ENCODE measurements at places on chromosomes 5 and 9.

- no peak overlapping the region for H3K4me3 ChIP-seq
- H3K27ac ChIP-seq = no peak overlapping the region
- H3K4me1 ChIP-seq = no peaks in the 10 kb centered on the region
- H3K36me3 ChIP-seq = peaks cover 4% of the 10 kb centered on the region
- DNase-seq = no peak
- no peaks in the 10 kb centered on the region for H3K27me3 ChIP-seq
These were observed 27.7 kb downstream of the AUH start for GRCh38 chr9:91334053-91334452.

GRCh38 chr5:96434201-96434645, 1.2 kb upstream of the PCSK1 start:
- no peaks in the 10 kb centered on the region for H3K36me3 ChIP-seq
- DNase-seq = peak; percentile 35
- no peak overlapping the region for H3K4me3 ChIP-seq
- H3K4me1 ChIP-seq = peaks cover 5% of the 10 kb centered on the region
- peaks cover 12% of the 10 kb centered on the region for H3K27me3 ChIP-seq

DNA sequence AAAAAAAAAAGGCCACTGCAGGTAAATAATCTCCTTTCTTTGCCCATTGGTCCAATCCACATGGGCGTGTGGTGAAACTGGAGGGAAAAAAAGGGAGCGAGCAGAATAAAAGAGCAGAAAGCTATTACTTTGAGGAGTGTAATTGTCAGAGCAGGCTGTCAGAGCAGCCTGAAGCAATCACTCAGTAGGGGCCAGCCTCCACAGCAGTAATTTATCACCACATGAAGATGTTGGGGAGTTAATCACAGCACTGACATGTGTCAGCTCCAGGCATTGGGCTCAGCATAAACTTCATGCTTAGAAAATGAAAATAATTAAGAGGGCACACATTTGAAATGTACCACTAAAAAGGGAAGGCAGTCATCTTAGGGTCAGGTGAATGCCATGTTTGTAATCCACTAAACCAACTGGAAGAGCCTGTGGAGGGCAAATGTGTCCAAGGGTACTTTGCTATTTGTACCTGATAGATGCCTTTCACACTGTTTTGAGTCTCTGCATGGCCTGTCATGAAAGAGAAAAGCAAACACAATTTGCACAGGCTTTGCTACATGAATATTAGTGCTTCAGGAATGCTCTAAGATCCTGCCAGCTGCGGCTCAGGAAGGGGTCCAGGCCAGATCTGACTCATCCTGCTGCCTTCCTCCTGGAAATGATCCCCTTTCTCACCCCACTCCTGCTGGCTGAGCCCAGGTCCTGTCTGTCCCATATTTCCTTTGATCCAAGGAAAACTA, 2.9 kb upstream of the PTGER4 start:
- no peaks in the 10 kb centered on the region for H3K27me3 ChIP-seq
- H3K27ac ChIP-seq = peak overlapping the region; percentile 17
- no peak overlapping the region for H3K4me3 ChIP-seq
- DNase-seq = no peak
- no peaks in the 10 kb centered on the region for H3K36me3 ChIP-seq
- H3K4me1 ChIP-seq = peaks cover 36% of the 10 kb centered on the region

DNA sequence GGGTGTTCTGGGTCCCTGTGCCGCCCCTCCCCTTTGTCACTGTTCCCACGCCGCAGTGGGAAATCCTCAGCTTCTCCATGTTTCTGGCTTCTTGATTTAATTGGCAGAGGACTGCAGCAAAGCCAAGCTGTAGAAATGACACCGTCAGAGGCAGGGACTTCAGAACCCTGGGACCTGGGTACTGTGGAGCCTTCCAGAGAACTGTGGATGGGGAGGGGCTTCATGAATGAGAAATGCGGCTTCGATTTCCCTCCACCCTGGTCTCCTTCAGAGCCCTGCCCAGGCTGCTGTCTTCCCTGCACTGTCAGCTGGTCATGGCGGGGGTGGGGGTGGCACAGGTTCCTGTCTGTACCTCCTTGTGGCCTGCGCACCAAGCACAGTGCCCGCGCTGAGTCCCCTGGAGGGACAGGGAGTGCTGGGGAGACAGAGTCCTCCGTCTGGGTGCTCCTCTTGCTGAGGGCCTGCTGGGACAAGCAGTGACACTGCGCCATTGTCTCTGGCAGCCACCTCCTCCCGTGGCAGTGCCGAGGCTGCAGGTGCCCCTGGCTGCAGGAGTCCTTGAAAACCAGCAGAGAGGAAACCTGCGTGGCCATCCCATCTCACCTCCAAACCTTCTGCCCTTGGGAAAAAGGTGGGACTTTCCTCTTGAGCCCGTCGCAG, 47.2 kb downstream of the COL5A1 start:
- H3K36me3 ChIP-seq = no peaks in the 10 kb centered on the region
- H3K4me1 ChIP-seq = peaks cover 7% of the 10 kb centered on the region
- H3K27ac ChIP-seq = no peak overlapping the region
- H3K27me3 ChIP-seq = peaks cover 29% of the 10 kb centered on the region
- no peak for DNase-seq
- no peak overlapping the region for H3K4me3 ChIP-seq

DNA sequence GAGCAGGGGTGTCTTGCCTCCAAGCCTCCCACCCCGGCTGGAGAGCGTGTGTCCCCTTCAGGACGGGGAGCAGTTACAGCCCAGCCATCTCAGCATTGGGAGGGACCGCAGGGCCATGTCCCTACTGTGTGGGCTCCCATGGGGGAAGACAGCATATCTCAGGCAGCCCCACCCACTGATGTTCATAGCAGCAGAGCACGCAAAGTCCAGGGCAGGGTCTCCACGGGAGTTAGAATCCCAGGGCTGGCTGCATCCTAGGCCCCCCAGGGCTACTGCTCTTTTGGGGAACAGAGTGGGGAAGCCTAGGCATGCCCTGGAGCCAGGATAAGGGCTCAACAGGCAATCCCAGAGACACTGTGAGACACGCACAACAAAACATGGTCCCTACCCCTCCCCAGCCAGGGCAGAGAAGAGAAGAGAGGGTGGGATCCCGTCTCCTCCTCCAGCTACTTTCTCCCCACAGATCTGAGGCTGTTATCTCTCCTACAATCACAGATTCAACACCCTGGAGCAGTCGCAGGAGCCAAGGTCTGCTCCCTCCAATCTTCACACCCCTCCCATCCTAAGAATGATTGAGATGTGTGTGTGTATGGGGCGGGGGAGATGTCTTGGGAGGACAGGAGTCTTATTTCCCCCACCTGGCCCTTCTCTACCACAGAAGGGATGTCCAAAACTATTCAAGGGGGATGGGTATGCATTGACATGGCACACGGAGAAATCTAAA, 3.4 kb downstream of the CNTFR start:
- H3K27ac ChIP-seq = no peak overlapping the region
- H3K36me3 ChIP-seq = no peaks in the 10 kb centered on the region
- peaks cover 23% of the 10 kb centered on the region for H3K4me1 ChIP-seq
- no peak overlapping the region for H3K4me3 ChIP-seq

DNA sequence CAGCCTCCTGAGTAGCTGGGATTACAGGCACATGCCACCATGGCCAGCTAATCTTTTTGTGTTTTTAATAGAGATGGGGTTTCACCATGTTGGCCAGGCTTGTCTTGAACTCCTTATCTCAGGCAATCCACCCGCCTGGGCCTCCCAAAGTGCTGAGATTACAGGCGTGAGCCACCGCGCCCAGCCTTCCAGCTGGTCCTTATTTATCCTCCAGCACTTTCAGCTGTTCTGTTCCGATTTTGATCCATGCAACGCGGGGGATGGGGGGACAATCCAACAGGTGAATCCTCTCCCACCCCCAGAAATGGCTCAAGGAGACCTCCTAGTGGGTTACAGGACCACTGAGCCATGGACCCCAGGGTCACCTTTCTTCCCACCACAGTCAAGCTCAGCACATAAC, 14.7 kb upstream of the CDKN2AIPNL start:
- H3K36me3 ChIP-seq = no peaks in the 10 kb centered on the region
- H3K4me3 ChIP-seq = no peak overlapping the region
- H3K4me1 ChIP-seq = no peaks in the 10 kb centered on the region
- DNase-seq = no peak
- no peak overlapping the region for H3K27ac ChIP-seq

GRCh38 chr5:10584714-10585517, 21.0 kb downstream of the ANKRD33B start:
- no peak overlapping the region for H3K4me3 ChIP-seq
- DNase-seq = no peak
- no peaks in the 10 kb centered on the region for H3K36me3 ChIP-seq
- peaks cover 3% of the 10 kb centered on the region for H3K4me1 ChIP-seq
- H3K27me3 ChIP-seq = no peaks in the 10 kb centered on the region

GRCh38 chr5:102628441-102629175, 126.5 kb upstream of the PAM start:
- DNase-seq = no peak
- H3K4me1 ChIP-seq = no peaks in the 10 kb centered on the region
- H3K27ac ChIP-seq = no peak overlapping the region
- H3K36me3 ChIP-seq = no peaks in the 10 kb centered on the region

GRCh38 chr9:121725008-121725775, 73.8 kb downstream of the DAB2IP start:
- no peaks in the 10 kb centered on the region for H3K4me1 ChIP-seq
- H3K36me3 ChIP-seq = no peaks in the 10 kb centered on the region
- H3K27me3 ChIP-seq = peaks cover 6% of the 10 kb centered on the region
- H3K4me3 ChIP-seq = no peak overlapping the region
- no peak for DNase-seq

DNA sequence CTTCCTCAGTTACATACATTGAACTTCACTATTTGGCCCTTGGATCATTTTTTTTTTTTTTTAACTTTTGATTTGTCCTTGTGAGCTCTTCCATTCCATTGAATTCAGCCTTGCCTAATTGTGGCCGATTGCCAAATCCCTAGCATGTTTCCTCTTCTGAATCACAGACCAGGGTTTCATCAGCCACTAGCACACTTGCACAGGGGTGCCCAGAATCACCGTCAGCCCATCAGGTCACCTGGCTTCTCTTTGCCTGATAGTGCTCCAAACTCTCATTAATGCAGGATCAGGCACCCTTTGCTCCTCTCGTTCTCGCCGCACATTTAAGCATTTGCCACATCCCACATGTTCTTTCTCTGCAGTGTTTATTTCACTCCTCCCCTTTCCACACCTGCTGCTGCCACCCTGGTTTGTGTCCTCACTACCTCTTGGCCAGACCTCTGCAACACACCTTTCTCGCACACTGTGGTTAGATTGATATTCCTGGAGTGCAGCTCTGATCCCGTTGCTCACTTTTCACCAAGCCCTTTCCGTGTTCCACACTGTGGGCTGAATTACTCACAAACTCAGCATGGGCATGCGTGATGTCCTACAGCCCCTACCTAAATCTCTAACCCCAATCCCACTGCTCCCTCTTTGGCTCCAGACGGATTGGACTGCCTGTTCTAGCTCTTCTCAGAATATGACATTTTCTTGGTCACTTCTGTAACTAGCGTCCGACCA, 9.8 kb downstream of the PIK3R1 start:
- H3K27me3 ChIP-seq = no peaks in the 10 kb centered on the region
- peaks cover 39% of the 10 kb centered on the region for H3K4me1 ChIP-seq
- DNase-seq = no peak

DNA sequence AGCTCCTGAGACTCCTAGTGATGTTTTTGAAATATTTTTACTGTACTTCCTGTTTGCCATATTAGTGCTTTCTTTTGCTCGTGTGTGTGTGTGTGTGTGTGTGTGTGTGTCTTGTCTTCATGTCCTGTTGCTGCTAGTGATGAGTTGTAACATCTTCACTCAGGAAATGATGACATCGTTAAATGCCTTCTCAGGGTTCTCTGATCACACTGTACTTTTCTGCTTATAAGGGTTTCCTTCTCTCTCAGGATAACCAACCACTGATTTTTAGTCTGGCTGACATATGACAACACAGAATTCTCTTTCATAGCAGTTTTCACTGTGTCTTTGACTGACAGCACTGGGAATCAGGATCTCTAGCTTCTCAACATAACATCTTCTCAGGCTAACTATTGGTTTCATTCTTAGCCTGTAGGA, 16.1 kb downstream of the SV2C start:
- no peaks in the 10 kb centered on the region for H3K27me3 ChIP-seq
- no peaks in the 10 kb centered on the region for H3K36me3 ChIP-seq
- no peak overlapping the region for H3K4me3 ChIP-seq
- peaks cover 4% of the 10 kb centered on the region for H3K4me1 ChIP-seq
- DNase-seq = peak; percentile 15

- no peak overlapping the region for H3K4me3 ChIP-seq
- H3K36me3 ChIP-seq = no peaks in the 10 kb centered on the region
- H3K27ac ChIP-seq = no peak overlapping the region
- no peaks in the 10 kb centered on the region for H3K27me3 ChIP-seq
- H3K4me1 ChIP-seq = no peaks in the 10 kb centered on the region
- no peak for DNase-seq
These were observed 158.1 kb downstream of the FER start for GRCh38 chr5:108905805-108906204.

DNA sequence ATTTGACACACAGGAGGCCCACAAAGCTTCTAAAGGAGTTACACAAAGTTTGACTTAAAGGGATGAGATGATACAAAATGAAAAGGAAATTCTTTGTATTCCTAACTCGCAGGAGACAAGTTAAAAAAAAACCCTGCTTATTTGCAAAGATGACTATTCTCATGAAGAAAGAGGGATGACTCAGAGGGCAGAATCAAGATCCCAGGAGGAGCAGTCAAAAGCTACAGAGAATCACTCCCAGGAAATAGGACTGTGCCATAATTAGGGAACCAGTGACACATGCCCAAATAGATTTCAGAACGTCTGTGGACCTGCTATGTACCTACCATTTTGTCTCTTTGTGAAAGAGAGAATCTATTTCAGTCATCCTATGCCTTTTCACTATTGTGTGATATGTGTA, 103.5 kb upstream of the ARRDC3 start:
- DNase-seq = no peak
- no peaks in the 10 kb centered on the region for H3K36me3 ChIP-seq
- no peaks in the 10 kb centered on the region for H3K4me1 ChIP-seq

DNA sequence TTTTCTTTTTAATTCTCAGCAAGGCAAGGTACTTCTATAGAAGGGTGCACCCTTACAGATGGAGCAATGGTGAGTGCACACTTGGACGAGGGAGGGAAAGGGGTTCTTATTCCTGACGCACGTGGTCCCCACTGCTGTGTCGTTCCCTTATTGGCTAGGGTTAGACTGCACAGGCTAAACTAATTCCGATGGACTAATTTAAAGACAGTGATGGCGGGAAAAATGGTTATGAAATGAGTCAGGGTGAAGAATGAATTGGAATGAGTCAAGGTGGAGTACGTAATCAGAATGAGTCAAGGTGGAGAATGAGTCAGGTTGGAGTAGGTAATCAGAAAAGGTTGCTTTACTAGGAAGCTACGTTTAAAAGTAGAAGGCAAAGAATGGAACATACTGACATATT, 2.1 kb upstream of the HMGCS1 start:
- H3K4me3 ChIP-seq = no peak overlapping the region
- H3K27me3 ChIP-seq = no peaks in the 10 kb centered on the region
- DNase-seq = no peak

DNA sequence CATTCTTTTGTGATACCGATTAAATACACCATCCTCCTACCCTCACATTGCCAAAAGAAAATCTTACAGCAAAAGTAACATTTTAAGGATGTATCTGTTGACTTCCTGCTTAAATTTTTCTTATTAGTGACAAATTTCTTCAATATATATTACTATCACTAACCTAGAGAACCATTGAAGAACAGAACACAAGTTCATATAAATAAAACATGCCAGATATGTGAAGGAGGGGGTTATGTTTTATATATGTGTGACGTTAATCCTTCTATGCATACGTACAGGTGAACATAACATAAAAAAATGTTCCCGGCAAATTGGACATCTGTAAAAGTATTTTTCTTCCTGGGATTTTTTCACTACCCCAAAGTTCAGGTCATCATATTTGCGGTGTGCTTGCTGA, at the start of gene OR13F1:
TSS of gene OR13F1 (plus strand) at position 301 of the 400 bp plus-strand sequence. CDS start at position 301, 0 bp downstream.
- H3K27ac ChIP-seq = no peak within 1 kb of the TSS
- no peak for DNase-seq
- no peaks in the 10 kb centered on the region for H3K4me1 ChIP-seq
- no peaks in the 10 kb centered on the region for H3K36me3 ChIP-seq
- H3K4me3 ChIP-seq = no peak within 1 kb of the TSS
